ENCODE measurements at places on chromosomes 5 and 9.

DNA sequence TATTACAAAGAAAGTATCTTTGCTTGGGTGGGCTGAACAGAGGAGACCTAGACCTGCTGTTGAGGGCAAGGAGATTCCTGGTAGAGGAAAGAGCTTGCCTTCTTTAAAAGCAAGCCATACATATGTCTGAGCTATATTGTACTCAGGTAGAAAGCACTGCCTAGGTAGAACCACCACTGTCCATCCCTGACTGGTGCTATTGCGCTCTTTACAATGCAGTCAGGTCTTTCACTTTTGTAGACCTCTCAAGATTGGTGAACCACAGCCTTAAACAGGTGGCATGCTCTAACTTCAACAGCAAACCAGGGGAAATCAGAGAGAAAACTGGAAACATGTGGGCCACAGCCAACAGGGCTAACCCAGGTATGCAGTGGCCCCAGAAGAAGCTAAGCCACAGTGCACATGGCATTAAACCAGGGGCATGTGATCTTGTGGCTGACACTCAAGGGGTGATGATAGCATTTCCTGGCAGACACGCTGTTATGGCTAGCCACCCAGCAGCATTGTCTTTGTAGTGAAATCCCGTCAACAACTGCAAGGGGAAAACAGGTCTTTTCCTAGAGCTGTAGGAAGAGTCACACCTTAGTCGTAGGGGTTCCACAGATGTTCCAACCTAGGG is 253.9 kb upstream of the PCSK5 start:
- DNase-seq = no peak

GRCh38 chr9:90927496-90927895 is 125.9 kb downstream of the SYK start:
- DNase-seq = no peak

DNA sequence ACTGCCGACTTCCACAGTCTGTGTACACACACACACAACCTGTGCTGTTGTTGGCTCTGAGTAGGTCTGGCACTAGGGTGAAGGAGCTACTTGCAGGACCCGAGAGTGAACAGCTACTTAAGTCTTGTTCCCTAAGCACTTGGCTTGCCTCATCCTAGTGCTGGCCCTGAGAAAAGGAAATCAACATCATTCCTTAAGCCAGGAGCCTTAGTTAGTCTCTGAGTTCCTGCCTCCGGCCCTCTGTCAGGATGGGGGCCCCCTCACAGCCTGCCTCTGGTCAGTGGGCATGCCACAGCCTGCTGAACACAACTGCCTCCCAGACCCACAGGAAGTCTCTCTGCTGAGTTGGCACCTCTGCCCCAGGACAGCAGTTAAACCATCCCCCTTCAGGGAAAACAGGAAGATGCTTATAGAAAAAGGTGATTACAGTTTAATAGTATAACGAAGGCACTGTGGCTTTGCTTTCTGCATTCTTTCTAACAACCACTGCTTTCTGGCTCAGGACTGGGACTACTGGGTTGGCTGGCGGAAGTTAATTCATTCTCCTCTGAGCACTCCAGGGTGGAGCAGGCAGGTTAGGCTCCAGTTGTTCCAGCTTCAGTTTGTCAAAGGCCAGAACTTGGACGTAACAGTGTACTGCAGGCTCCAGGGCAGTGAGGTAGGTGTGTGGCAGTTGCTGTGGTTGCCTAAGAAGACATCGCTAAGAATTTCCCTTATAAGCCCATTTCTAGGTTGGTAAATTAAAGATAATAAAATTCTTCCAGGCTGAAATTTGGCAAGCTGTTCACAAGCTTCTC is 2.8 kb downstream of the MAMDC2 start:
- no peak for DNase-seq

- no peak for DNase-seq
Measured at GRCh38 chr9:110580850-110581249, 1.3 kb upstream of the SVEP1 start.

DNA sequence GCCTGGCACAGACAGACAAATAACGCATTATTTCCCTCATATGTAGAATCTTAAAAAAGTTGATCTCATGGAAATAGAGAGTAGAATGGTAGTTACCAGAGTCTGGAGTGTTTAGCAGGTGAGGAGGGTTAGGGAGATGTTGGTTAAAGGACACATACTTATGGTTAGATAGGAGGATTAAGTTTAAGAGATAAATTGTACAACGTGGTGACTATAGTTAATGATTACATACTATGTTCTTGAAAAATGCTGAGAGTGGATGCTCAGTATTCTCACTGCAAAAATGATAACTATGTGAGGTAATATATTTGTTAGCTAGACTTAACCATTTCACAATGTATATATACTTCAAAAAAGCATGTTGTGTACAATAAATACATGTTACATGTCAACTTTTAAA is 38.0 kb downstream of the CERT1 start:
- no peak for DNase-seq

DNA sequence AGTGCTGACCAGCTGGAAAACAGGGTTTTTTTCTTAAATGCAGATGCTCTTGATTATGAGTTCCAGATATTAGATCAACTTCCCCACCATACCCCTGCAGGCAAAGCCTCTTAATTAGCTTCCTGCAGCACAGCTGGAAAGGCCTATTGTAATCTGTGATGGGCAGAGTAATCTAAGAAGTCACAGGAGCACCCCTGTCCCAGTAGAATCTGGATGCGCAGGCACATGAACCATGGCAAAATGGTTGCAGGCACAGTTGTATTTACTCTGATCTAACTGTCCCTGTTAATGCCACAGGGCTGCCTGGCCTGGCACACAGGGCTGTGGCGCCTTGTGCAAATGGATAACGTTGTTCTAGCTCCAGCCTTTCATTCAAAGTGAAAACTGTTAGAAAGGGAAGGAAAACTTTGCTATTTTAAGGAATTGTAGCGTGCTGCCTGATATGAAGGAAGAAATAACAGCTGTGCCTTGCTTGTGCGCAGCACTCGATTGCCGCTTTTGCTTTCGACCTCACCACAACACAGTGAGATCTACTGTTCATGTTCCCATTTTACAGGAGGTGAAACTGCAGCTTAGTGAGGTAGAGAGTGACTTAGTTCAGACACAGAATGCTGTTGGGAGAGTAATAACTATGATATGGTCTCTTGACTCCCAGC is 2.3 kb downstream of the TGFBI start:
- DNase-seq = no peak

- no peak for DNase-seq
Measured at GRCh38 chr9:78565481-78565880, 268.6 kb downstream of the PSAT1 start.

DNA sequence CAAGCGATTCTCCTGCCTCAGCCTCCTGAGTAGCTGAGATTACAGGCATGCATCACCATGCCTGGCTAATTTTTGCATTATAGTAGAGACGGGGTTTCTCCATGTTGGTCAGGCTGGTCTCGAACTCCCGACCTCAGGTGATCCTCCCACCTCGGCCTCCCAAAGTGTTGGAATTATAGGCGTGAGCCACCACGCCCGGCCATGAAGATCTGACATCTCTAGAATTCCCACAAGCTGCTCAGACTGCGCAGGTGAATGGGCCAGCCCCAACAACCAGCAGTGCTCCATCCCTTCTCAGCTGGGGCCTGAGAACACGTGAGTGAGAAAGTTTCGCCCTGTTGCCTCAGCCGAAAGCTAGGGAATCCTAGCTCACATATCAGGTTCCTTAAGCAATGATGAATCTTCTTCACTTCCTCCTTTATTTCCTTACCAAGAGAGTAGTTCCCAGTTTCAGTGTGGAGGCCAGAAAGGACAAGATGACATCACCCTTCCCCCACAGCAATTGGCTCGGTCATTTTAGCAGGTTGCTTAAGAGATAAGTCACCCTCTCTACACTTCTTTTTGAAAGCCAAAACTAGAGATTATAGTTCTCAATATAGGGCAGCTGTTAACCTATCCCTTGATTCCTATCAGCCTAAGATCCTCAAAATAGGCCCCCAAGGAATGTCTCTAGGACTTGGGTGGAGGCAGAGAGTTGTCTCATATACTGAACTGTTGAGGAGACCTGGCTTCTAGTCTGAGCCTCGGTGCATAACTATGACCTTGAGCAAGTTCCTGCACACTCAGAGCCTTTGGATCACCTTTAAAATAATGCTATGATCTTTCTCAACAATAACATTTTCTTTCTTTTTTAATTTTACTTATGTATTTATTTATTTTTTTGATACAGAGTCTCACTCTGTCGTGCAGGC is 23.9 kb upstream of the PPP2CA start:
- peak; percentile 10 for DNase-seq

DNA sequence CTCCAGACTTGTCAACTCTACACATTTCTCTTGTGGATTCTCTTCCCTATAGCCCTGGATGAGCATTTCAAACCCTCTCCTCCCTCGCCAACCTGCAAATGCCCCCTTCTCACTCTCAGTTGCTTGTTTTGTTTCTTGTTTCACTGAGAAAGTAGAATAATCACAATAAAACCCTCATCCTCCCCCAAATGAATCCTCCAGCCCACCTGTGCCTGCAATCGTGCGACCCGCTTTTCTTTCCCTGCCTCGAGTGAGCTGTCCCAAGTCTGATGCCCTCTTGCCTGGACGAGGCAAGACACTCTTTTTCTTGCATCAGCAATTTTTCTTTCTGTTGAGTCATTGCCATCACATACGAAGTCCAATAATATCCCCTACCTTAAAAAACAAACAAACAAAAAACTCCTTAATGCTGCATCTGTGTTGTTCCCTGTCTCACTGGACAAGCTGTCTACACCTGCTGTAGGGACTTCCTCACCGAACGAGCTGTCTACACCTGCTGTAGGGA is 3.7 kb upstream of the CACNA1B start:
- DNase-seq = no peak

DNA sequence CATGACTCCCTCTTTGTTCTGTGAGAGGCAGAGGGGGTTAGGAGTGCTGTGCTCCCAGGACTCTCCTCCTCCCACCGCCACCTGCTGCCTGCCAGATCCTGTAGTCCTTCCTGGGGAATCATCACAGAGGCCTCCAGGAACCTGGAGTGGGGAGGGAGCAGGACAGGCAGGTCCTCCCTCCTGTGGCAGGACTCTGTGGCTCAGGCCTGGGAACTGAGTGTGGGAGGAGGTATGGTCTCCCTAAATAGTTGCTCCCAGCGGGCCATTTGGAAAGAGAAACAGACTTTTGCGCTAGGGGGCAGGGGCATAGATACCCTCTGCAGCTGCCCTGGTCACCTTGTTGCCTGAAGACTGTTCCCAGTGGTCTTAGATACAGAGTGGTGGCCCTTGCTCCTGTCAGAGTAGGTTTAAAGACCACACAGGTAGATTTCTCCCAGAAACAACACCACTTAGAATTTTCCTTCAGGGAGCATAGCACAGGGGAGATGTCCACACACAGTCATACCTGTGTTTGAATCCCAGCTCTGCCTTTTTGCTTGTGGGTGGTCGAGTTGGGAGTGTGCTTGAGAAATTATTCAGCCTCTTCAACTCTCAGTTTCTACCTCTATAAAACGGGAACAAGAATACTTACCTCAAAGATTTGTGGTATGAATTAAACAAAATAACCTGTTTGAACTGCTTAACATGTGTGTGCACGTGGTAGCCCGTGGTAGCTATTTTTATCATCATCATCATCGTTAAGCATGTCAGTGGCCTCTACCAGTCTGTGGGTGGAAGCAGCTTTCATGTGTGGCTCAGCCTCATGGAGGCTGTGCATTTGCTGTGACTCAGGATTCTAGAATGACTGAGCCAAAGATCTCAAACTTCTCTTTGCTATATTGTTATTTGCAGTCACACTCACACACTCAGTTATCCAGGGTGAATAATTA is 55.8 kb downstream of the SLC22A5 start:
- peak; percentile 83 for DNase-seq

DNA sequence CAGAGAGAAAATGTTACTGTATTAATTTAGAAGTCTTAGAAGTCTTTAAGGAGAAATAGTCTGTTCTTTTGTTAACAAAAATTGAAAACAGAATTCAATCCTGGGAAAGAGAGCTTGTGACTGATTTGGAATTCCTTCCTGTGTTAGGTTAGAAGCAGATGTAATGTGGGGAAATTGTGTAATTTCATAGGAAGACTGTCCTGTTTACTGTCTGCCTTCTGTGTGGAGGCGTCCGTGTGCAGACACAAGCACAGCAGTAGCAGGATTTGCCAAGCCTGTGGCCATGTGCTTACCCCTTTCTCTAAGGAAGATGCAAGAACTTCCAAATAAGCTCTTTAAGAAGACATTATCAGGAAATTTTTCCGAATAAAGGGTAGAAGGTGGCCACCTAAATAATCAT is 36.7 kb upstream of the F2R start:
- DNase-seq = no peak

- no peak for DNase-seq
Measured at GRCh38 chr5:72477176-72477575, 30.0 kb downstream of the ZNF366 start.

DNA sequence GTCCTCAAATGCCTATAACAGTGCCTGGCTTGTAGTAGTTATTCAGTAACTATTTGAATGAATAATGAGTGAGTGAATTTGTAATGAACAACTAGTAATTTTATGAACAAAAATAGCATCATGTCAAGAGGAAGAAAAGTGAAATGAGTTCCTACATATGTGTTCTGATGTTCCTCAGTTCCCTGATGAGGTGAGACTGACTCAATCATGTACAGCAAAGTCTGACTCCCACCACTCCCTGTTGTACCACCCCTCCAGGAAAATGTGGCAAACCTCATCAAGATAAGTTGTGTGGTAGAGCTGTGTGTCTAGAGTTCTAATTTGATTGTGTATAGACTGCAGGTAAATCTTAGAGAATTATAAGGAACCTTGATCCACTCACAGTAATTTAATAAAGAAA is 201.6 kb downstream of the GOLPH3 start:
- DNase-seq = no peak

DNA sequence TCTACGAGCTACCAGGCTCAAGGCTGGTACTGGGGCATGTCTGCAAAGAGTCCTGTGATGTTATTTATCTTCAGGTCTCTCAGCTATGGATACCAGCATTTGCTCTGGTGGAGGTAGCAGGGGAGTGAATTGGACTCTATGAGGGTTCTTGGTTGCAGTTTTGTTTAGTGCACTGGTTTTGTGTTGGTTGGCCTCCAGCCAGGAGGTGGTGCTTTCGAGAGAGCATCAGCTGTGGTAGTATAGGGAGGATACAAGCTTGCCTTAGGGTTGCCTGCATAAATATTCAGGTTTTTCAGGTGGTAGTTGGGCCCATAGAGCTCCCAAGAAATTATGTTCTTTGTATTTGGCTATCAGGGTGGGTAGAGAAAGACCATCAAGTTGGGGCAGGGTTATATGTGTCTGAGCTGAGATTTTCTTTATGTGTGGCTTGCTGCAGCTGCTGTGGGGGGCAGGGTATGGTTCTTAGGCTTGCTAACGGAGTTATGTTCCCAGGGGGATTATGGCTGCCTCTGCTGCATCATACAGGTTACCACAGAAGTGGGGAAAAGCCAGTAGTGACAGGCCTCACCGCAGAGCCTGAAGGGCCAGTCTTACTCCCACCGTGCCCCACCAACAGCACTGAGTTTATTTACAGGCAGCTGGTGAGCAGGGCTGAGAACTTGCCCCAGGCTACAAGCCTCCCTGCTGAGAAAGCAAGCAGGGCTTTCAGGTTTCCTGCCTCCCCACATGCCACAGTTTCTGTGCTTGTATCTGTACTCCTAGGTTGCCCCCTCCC is 9.7 kb upstream of the RIOK2 start:
- DNase-seq = no peak

- DNase-seq = no peak
Measured at GRCh38 chr9:33404788-33405362, 2.5 kb upstream of the AQP7 start.

GRCh38 chr5:38468202-38468673 is 88.2 kb downstream of the LIFR start:
- DNase-seq = no peak

- DNase-seq = no peak
Measured at GRCh38 chr5:169018925-169019324, 282.0 kb downstream of the SLIT3 start.
